Activated T-cell treated with anti-CD3 and anti-CD28 coated beads for 24 hours (primary cell): ENCODE measurements at places on chromosomes 1 and 21.

GRCh38 chr1:43531107-43531905 is 623 bp downstream of the PTPRF start:
- no peak for DNase-seq

DNA sequence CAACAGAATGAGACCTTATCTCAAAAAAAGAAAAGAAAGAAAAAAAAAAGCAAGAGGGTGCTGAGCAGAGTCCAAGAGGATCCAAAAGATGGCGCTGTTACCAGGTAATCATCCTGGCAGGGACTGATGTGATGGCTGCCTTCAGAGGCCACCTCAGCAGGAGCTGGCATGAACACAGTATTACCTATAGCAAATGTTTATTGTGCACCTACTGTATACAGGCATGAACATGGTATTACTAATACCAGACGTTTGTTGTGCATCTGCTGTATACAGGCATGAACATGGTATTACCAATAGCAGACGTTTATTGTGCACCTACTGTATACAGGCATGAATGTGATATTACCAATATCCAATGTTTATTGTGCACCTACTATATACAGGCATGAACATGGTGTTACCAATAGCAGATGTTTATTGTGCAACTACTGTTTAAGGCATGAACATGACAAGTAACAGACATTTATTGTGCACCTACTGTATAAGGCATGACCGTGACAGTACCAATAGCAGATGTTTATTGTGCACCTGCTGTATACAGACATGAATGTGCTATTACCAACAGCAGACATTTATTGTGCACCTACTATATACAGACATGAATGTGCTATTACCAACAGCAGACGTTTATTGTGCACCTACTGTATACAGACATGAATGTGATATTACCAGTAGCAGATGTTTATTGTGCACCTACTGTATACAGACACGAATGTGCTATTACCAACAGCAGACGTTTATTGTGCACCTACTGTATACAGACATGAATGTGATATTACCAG is 115.1 kb upstream of the TMEM51 start:
- no peak for DNase-seq

GRCh38 chr1:114718661-114719423 is 2.3 kb upstream of the NRAS start:
- peak; percentile 16 for DNase-seq

- DNase-seq, result no peak
Measured at GRCh38 chr1:172467446-172467845, 23.6 kb upstream of the PIGC start.

GRCh38 chr1:91745640-91746373 is 140.1 kb downstream of the TGFBR3 start:
- no peak for DNase-seq

GRCh38 chr1:28680151-28680550 is 11.6 kb downstream of the GMEB1 start:
- no peak for DNase-seq

GRCh38 chr1:111904478-111905218 is 84.8 kb downstream of the KCND3 start:
- peak; percentile 9 for DNase-seq

DNA sequence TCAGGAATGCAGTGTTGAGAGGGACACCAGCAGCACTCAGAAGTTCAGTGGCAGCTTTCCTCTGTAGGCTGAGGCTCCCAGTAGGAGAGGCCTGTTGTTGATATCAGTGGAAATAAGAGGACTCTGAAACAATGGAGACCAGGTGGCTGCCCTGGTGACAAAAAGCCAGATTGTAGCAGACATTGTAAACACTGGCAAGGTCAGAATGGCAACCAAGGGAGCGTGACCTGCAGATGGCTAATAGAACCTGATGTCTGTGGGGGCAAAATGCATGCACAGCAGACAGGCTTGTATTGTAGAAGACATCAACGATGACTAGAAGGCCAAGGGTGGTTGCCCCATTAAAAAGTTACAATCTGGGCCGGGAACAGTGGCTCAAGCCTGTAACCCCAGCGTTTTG is 53.1 kb upstream of the GPR37L1 start:
- no peak for DNase-seq

DNA sequence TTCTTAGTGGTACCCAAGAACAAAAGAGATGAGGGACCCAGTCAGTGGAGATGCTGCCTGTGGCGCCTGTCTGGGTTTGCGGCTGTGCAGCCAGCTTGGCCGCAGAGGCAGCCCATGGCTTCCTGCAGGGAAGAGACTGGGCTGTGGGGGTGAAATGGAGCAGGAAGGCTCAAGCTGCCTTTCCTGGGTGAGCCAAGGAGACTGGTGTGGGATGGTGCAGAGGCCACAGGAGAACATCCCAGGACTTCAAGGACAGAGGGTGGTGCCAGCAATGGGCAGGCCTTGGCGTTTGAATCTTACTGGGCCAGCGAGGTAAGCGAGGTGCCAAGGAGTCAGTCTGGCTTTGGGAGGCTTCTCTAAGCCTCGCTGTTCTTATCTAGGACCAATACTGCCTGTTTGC is 26.4 kb downstream of the KCNA10 start:
- DNase-seq, result no peak

- no peak for DNase-seq
Measured at GRCh38 chr1:1371364-1371745, 3.7 kb downstream of the AURKAIP1 start.

- DNase-seq, result no peak
Measured at GRCh38 chr1:87515781-87516180, 187.1 kb downstream of the LMO4 start.

DNA sequence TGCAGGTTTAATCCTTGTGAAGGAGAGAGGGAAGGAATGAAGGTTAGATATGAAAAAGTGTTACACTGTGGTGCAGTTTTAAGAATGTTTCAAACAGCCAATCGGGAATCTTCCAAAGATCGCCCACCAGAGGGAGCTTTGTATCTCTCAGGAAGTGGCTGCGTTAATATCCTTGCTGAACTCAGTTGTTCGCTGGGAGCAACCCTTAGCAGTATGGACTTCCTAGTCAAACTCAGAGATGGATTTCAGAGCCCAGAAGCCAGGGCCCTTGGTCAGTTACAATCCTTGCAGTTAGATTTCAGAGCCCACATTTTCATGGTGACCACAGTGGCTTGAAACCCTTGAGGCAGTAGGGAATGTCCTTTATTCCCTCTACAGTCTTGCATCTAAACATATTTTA is 136.2 kb downstream of the NTNG1 start:
- DNase-seq, result no peak

GRCh38 chr1:219790834-219791615 is 137.3 kb downstream of the SLC30A10 start:
- DNase-seq, result no peak

DNA sequence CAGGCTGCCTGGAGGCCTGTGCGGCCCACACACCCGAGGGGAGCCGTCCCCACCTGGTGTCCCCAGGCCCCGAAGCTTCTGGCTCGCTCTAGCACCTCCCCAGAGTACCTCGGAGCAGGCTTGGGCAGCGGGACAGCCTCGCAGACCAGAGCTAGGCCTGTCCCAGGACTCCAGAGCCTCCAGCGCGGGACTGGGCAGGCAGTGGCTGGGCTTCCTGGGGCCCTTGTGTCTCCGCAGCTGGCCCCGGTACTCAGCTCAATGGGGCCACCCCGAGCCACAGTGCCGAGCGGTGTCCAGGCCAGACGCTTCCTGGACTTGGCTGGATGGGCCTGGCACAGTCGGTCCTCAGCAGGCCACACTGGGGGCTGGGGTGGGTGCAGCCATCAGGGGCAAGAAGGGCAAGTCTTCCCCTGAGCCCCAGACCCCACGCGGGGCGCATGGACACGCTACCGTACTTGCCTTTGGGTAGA is 4.9 kb downstream of the SCNN1D start:
- DNase-seq, result no peak

DNA sequence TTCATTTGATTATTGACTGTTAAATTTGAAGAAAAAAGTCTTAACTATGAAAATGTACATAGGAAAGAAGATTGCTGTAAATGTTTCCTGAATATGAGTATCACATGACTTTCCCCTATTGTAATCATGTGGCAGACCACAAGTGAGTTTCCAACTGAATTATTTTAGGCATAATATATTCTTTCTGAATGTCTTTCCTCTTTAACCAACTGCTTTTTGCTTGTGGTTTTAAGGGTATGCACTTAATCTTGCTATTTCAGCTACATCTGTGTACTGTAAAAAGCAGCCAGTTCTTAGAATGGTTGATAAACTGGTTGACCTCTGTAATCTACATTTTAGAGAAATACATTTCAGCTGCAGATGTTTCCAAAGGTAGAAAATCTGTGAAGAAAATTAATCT is 400.7 kb downstream of the NEGR1 start:
- no peak for DNase-seq

DNA sequence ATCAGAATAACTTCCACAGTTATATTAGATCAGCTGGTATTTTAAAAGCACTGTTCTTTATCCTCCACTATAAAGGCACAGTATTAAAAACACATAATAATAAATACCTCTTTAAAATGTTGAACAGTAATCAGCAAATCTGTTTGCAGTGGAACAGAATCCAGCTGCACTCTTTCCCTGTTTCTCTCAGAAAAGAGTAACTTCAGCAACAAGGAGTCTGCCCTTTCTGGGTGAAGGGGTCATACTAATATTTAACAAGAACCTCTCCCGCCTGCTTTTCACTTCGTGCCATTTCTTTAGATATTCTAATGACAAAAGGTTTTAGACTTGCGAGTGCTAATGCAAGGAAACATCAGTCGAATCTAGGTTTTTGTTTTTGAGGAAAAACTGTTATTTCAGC is 194.2 kb upstream of the FMN2 start:
- no peak for DNase-seq

GRCh38 chr1:226250511-226250910 is 27.0 kb downstream of the MIXL1 start:
- DNase-seq, result no peak
